ENCODE measurements at places on chromosomes 7 and 10.

- no peak for DNase-seq
These were observed 241.3 kb upstream of the MYO3A start for GRCh38 chr10:25692761-25693160.

DNA sequence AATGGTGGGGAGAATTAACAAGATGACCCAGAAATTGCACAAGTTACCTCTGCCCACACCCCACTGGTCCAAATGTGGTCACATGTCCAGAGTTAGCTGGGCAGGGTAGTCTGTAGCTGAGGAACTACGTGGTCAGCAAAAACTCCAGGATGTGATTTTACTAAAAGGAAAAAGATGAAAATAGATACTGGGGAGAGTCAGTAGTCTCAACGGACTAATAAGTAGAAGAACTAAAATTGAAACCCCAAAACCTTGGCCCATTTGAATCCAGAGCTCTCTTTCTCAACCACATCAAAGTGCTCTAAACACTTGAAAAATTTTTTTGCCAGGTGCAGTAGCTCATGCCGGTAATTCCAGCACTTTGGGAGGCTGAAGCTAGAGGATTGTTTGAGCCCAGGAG, 146.3 kb downstream of the SKIDA1 start:
- DNase-seq, result no peak

DNA sequence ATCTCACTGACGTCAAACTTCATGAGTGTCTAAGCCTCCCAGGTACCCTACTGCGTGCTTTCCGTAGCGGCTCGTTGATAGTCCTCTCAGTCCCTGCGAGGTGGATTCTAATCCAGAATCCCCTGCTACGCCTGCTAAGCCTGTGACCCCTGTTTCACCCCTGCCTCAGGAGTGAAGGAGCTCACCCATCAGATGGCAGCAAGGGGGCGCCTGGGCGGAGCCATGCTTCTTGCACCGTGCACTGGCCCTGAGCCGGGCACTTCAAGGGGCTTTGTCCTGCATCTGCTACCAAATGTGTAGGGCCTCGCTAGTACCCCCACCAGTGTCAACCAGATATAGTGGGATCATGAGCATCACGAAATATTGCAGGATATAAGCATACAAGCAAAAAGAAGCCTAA, 918 bp upstream of the STRA8 start:
- no peak for DNase-seq

DNA sequence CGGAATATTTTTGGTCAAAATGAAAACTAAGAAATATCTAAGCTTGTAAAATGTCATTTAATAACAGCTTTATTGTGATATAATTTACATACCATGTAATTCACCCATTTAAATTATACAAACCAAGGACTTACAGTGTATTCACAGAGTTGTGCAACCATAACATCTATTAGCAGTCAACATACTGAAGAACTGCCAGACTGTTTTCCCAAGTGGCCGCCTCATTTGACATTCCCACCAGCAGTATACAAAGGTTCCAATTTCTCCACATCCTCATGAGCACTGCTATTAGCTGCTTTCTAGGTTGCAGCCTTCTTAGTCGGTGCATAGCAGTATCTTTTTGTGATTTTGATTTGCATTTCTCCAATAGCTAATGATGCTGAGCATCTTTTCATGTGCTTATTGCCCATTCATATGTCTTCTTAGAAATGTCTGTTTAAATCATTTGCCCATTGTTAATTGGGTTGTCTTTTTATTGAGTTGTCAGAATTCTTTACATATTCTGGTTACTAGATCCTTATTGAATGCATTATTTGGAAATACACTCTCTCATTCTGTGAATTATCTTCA, 153.0 kb upstream of the FGFR2 start:
- no peak for DNase-seq

DNA sequence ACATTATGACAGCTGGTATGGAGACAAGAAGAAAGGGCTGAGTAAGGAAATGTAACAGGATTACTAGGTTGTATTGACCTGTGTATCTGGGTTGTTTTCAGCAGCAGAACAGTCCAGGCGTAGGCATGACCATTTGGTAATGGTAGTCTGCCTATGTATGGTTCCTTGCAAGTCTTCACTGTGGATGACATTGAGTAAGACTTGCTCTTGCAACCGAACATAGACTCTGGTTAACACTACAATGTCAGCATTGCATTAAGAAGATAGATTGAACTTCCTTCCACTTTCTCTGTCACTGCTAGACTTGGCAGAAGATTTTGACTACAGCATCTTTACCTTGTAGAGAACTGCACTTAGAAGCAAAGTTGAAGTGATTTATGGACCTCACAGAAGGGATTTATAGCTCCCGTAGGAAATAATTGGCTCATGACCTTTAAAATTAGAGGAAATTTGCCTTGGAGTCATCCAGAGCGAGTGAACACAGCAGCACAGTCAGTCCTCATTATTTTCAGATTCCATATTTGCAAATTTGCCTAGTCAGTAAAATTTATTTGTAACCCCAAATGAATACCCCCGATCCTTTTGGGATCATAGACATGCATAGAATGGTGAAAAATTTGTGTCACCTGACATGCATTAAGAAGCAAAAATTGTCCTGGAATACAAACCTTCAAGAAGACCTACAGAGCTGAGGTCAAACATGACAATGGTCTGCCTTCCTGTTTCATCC, 79.6 kb upstream of the STRIP2 start:
- no peak for DNase-seq

GRCh38 chr7:82446897-82447296, 3.3 kb upstream of the CACNA2D1 start:
- DNase-seq, result no peak

DNA sequence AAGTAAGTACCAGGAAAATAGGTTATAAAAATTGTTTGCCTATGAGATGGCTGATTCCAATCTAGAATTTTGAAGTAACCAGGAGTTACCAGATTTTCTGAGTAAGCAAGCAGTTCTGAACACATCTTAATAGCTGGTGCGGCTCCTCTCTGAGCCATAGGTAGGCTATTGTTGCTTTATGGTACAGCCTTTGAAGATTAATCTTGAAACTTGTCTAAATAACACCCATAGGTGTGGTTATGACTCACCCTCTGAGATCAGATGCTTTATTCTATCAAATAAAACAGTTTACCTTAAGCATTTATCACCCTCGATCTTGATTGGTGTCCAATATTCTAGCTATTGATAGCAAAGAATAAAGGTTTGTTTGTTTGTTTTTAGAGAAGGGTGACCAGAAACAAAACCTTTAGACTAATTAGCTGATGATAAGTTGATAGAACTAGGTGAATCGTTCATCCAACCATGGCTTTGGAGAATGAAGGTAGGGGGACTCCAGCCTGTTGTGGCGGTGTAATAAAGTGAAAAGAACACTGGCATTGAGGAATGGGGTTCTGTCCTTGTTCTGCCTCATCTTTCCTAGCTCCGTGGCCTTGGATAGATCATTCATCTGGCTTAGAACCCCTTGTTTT, 72.2 kb downstream of the VTI1A start:
- no peak for DNase-seq

DNA sequence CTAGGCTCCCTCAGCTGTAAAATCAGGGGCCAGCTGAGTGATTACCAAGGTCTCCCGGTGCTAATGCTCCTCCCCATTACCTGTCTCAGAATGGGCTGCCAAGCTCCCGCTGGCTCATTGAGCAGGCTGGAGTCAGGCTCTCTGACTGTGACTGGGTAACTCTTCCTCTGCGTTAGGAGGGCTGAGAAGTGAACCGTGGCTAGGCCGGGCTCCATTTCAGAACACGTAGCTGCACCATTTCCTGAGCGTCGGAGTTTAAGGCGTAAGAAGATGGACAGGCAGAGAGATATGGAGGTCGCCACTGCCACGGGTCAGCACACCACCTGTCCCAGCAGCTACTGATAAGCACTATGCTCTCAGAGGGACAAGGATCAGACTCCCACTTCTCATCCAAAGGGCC, 250.3 kb downstream of the TCERG1L start:
- no peak for DNase-seq

- DNase-seq, result peak; percentile 12
These were observed 196.1 kb upstream of the TCF7L2 start for GRCh38 chr10:112753961-112754411.

DNA sequence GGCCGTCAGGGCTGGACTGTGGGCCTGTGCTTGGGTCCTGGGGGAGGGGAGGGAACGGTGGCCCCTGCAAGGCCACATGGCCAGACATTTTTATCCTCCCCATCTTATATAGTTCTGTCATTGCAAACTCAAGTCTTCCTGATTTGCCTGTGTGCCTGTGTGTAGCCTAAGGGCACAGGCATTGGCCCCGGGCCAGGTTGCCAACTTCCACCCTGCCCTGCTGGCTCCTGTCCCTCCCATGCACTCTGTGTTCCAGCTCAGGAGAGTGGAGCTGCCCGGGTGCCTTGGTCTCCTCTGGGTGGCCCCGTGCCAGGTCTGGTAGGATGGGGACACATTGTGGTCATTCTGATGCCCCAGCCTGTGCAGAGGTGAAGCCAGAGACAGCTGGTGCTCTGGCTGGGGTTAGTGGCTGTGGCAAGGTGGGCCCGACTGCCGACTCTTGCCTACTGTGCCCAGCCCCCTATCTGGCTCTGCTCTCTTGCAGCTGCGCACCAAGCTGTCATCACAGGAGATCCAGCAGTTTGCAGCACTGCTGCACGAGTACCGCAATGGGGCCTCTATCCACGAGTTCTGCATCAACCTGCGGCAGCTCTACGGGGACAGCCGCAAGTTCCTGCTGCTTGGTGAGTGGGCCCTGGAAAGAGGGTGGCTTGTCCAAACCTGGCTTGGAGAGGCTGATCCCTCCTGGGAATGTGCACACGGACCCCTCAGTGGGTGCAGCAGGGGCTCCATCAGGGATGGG, 14.8 kb downstream of the NACAD start:
- no peak for DNase-seq

DNA sequence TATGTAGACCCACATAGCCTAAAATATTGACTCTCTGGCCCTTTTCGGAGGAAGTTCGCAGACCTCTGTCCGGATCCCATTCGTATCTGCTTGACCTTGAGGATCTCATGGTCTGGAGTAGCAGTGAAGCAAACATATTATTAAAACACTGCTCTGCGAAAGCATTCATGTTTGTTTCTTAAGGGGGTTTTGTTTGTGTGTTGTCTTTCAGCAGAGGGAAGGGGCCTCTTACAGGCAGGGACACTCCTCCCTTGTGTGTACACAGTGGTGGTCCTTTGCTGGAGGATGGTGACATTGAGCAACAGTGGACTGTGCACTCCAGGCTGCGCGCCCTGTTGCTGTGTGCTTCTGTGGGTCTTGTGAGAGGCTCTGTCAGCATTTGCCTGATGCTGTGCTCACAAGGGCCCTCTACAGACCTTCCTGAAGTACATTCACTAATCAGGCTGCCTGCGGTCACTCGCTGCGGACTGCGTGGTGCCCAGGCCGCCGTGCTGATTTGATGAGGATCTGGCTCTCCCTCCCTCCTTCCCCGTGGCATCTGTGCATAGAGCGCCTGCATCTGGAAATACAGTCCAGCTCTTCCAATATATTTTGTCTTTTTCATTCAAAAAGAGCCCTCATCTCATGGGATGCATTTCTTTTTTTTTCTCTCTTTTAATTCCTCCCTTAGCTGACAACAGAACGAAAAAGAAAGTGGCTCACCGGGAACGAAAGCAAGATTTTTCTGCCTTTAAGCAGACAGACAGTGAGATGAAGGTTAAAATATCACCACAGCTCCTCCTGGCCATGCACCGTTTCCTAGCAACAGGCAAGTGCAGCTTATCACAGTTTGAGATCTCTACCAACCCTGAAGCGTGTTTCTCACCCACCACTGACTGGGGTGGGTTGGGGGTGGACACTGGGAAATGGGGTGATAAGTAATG, 135.8 kb downstream of the CNNM2 start:
- DNase-seq, result peak; percentile 75

DNA sequence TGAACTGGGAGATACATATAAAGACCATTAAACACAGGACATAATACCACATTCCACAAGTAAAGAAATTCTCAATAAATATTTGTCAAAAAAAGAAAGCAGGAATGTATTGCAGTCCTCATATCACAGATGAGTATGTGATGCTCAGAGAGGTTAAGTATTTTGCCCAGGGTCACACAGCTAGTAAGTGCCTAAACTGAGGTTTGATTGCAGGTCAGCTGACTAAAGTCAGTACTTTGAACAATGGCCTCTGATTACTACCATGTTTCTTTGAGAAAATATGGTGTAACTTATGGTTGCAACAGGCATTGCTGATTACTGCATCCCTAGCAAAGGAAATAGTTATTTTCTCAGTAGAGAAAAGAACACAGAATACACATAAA, 267.1 kb downstream of the ELMO1 start:
- no peak for DNase-seq

DNA sequence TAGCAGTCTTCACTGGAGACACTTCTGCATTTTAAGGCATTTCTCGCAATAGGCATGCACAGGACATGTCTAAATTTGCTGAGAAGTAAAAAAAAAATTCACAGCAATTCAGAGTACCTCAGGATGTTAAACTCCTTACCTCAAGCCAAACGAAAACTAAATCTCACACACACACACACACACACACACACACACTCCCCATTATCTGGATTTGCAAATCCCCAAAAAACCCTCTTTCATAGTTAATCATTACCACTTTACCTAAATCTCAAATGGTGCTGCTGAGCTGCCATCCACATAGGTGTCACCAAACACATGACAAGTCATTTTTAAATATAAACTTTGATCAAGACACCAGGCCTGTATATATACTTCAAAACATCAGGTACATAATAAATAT, 31.8 kb downstream of the CACNA2D1 start:
- no peak for DNase-seq

All from astrocyte (in vitro differentiated cells and primary cell).